ENCODE measurements at places on chromosomes 7 and 10. TPM values are rescaled to one million over a fixed set of nuclear protein-coding genes. Genes with fewer than 3 reads are reported as not detected.
A peak's percentile ranks its signal among the peaks of the same experiment; 100 is the strongest.

- DNase-seq = no peak
Measured at GRCh38 chr10:63760708-63761047, 239.5 kb downstream of the REEP3 start.

DNA sequence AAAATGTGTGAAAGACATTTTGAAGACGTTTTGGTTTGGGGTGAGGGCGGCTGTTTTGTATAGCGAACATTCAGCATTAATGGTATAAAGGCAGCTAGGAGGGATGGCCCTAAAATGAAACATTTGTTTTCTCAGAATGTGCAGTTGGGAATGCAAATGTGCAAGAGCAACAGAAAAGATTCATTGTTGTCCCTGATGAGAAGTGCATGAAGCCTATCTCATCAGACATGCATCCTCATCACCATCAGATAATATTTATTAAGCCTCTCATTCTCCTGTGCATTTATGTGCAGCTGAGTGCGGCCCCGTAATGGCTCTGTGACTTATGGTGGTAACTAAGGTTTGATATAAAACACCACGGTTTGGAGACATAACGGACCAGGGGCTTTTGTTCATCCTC is 199.5 kb downstream of the GFRA1 start:
- DNase-seq = no peak

- no peak for DNase-seq
Measured at GRCh38 chr10:17092986-17093803, 36.4 kb downstream of the CUBN start.

- DNase-seq = no peak
Measured at GRCh38 chr7:32533276-32534029, 38.2 kb downstream of the AVL9 start.

DNA sequence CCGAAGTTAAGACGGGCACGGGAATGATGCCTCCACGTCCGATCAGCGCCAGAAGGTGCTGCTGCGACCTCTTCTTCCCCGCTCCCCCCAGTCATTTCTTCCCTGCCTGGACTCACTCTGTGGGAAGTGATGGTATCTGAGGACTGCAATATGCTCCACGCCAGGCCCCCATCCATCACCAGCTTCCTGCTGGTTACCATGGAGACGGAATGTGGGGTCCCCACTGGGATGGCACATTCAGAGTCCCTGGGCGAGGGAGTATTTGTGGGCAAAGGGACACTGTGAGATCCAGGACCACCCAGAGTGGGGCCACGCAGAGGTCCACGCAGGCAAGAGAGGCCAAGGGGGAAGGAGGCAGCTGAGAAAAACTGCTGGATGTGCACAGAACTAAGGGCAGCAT is 39.7 kb downstream of the CARD11 start:
- peak; percentile 94 for DNase-seq

- DNase-seq = no peak
Measured at GRCh38 chr10:56068040-56068439, 293.0 kb downstream of the ZWINT start.

GRCh38 chr10:127940866-127941640 is 34.1 kb downstream of the PTPRE start:
- DNase-seq = no peak

The NPFFR1 gene
- total RNA-seq = not detected

DNA sequence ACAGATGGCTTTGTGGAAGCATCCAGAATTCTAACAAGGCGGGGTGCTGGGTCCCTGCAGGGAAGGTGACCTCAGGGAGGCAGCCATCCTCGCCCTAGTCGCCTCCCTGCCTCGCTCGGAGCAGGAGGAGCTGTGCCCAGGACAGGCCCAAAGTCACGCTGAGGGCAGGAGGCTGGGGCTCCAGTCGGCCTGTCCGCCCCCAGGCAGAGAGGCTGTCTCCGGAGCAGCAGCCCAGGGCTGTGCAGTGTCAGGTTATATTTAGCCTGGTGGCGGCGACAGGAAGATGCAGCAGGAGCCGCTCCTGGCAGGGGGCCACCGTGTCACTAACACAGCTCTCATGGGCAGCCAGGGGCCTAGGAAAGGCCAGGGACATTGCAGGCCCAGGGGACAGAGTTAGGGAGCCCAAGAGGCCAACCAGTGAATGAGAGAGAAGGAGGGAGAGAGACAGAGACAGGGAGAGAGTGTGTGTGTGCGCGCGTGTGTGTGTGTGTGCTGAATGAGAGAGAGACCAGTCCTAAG is 13.5 kb downstream of the KCNH2 start:
- DNase-seq = no peak

GRCh38 chr7:156752367-156753228 is 112.0 kb downstream of the RNF32 start:
- no peak for DNase-seq

DNA sequence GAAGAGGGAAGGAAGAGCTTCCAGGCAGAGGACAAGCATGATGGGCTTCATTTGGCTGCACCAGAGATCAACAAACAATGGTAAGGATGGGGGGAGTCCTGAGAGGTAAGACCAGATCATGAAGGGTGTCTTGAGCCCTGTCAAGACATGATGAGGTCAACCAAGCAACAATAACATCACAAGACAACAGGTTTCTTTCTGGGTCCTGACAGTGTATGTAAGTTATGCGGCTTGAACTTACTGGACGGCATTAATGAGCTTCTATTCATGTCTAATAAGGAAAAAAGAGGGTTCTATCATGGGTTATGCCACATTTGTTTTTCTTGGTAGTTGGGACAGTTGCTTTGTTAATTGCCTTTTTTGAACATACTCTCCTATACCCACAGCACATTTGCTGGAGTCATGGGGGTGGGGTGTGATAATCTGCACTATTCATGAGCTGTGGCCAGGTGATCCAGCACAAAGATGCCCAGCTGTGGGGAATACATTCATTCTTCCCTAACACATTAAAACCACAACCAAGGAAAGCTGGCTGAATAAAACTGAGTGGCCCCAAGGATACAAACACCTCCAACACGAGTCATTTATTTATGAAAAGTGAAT is 168.8 kb upstream of the KLF14 start:
- DNase-seq = no peak

The SAMD9L gene
- 8.6 TPM for total RNA-seq

GRCh38 chr7:86653919-86654659 is 10.4 kb downstream of the GRM3 start:
- no peak for DNase-seq

DNA sequence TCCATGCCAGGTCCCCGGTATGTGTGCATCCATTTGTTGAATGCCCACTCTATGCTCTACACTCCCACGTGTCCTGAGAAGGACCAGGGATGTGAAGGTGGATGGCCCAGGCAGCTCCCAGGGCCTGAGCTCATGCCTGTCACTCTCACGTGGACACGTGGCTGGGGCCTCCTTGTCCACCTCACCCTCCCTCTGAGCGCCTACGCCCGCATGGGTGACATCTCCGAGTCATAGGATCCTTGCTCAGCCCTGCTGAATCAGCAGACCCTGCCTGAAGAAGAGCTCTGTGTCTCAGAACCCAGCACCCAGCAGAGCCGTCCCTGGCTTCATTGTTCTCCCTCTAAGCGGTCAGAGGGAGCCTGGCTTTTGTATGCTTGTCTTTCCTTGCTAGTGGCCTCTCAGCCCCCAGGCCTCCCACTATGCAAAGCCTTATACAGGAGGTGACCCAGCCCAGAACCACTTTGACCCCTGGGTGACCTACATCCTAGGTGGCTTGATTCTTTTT is 107.9 kb upstream of the PPIF start:
- DNase-seq = no peak

The BAIAP2L1 gene
- 17.2 TPM for total RNA-seq

The OR9A2 gene
- total RNA-seq = not detected

DNA sequence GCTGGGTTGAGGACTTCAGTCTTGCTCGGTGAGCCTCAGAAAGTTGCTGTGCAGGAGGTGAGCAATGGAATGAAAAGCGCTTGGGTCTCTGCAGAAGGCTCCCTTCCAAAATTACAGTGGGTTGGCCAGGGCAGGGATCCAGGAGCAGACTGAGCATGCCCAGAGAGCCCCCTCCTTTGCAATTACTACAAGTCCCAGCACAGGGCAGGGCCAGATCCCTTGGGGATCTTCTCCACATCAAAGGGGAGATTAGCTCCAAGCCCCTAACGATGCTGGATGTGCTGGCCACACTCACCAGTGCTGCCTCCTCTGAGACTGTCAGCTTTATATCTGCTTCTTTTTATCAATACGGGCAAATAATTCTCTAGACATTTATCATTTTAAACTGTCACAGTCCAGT is 337.5 kb downstream of the RPS24 start:
- DNase-seq = no peak

All from vagina (tissue), 2 donors.